Mucosa of gallbladder (tissue), 1 donor: ENCODE measurements at places on chromosomes 5 and 9.

DNA sequence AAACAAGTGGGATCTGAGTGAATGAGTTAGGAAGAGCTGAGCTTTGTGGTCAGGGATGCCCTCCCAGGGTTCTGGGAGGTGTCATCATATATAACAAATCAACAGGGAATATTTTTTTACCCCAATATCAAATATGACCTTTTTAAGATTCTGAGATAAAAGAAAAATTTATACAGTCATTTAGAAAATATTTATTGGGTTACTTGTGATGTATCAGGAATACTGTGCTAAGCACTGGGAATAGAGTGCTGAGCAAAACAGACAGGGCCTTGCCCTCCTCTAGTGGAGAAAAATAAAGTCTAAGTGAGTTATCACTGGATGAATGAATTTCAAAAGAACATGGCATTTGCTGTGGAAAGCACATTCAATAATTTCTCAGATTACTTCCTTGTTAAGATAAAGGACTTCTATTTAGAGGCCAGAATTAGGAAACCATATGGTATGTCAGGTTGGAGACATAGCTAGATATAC lies 102.9 kb downstream of the BOD1 start:
- no peak for DNase-seq

GRCh38 chr5:169216866-169217265 lies 84.1 kb downstream of the SLIT3 start:
- DNase-seq, result no peak

DNA sequence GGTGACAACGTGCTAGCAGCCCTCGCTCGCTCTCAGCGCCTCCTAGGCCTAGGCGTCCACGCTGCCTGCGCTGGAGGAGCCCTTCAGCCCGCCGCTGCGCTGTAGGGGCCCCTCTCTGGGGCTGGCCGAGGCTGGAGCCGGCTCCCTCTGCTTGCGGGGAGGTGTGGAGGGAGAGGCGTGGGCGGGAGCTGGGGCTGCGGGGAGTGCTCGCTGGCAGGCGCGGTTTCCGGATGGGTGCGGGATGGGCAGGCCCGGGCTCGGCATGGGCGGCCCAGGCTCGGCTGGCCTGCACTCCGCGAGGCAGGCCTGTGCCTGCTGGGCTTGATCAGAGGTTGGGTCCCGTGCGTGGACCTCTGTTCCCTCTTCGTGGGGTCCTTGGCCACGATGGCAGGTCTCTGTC lies 472.6 kb downstream of the PRR16 start:
- no peak for DNase-seq

- no peak for DNase-seq
Measured at GRCh38 chr9:100099722-100100042, 639 bp downstream of the INVS start.

DNA sequence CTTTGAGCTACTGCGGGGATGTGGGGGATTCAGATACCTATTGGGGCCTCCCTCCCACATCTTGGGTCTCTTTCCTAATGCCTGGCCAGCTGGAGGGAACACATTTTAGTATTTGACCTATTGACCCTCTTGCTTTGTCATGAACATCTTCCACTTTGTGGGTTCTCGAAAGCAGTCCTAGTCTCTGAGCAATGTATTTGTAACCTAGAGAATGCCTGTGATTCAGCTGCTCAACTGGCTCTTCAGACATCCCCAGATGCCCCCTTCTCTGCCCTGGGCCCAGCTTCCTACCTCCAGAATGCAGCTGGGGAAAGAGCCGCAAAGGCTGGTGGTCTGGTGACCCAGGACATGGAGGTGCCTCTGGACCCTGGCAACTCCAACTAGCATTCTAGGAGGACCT lies 32.2 kb downstream of the APTX start:
- no peak for DNase-seq

DNA sequence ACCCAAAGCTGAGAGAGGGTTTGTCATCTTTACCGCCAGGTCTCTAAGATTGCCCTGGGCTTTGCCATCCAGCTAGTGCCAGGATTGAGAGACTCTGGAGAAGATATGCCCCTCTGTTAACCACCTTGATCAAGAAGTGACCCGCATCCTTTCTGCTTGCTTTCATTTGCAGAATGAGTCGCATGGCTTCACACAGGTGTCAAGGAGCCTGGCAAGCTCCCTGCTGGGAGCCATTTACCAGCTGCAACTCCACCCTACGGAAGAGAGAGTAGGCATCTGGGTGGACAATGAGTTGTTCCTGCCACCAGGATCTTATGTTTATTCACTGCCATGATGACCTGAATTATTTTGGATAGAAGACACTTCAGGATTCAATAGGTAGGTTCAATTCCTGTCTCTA lies 43.0 kb downstream of the HSD17B3 start:
- no peak for DNase-seq

GRCh38 chr5:136750224-136750862 lies 385.0 kb upstream of the TRPC7 start:
- DNase-seq, result no peak

GRCh38 chr5:83526289-83526688 lies 54.7 kb downstream of the VCAN start:
- DNase-seq, result no peak

DNA sequence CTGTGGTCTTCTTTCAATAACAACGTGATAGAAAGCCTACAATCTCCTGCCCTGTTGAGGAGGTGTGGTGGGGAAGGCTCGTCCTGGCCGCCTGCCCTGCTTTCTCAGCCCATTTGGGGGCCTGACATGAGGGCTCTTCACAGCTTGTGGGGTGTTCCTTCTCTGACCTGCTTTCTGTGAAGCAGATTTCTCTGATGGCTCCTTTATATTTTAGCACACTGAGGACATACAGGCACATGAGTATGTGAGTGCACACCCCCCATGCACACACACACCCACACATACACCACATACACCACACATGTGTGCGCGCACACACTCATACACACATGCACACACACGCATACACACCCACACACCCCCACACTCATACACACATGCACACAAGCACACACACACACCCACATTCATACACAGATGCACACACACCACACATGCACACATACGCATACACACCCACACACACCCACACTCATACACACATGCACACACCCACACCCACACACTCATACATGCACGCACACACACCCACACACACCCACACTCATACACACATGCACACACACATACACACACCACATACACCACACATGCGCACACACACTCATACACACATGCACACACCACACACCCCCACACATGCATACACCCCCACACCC lies 117.5 kb downstream of the COL5A1 start:
- no peak for DNase-seq

GRCh38 chr5:111707630-111708164 lies 49.3 kb downstream of the NREP start:
- DNase-seq, result no peak

DNA sequence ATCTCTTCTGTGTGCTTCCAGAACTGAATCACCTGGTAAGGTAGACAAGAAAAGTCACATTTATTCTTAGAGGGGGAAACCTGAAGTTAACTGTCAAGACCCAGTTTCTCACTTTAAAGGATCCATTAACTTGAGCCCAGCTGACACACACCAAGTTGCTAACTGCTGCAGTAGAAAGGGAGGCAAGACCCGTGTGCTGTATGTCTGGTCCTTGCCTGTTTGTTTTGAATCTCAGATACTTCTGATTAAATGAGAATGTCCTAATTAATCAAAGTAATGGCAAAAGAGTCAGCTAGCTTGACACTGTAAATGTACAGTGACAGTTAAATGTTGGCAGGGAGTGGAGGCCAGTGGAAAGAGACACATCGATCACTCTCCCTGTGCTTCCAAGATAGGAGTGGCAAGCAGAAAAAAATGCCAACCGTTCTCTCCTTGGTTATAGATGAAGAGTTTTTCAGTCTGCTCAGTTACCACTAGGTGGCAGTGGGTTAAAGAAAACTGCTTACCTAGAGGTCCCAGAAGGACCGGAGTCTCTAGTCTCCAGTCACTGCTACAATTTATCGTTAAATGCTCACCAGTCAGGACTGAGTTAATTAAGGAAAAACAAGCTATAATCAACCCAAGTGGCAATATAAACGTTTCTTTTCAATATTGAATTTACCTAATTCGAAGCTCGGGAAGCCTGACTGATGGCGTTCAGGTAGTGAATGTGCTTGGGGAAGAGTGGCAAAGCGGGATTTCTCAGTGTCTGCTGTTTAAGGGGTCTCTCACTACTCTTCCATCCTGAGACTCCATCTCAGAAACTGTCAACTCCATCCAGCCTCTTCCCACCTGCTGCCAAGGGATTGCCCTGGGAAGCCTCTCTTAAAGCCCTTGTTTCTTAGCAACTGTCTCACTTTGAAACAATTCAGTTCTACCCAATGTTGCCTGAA lies 18.4 kb downstream of the LSM11 start:
- peak; percentile 69 for DNase-seq

GRCh38 chr5:160280384-160281095 lies 31.8 kb downstream of the CCNJL start:
- DNase-seq, result no peak

- DNase-seq, result no peak
Measured at GRCh38 chr5:97245386-97245785, 62.3 kb upstream of the RIOK2 start.

DNA sequence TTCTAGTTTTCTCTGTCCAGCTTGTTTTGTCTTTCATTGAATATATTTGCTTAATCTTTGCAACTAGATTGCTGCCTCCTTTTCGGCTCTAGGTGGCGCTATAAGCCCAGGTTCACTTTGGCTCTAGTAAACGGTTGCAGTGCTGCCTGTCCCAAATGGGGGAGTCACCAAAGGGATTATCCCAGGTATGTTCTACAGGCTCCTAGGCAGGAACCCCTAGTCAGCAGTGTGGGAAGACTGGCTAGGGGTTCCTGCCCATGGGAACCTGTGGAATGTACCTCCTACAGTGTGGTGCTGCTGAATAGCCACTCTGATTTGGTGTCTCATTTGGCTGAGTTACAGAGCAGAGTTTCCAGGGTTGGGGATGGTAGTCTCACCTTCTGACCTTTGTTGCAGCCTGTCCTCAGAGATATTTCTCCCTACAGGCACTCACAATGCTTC lies 85.2 kb downstream of the ARSB start:
- DNase-seq, result peak; percentile 32

DNA sequence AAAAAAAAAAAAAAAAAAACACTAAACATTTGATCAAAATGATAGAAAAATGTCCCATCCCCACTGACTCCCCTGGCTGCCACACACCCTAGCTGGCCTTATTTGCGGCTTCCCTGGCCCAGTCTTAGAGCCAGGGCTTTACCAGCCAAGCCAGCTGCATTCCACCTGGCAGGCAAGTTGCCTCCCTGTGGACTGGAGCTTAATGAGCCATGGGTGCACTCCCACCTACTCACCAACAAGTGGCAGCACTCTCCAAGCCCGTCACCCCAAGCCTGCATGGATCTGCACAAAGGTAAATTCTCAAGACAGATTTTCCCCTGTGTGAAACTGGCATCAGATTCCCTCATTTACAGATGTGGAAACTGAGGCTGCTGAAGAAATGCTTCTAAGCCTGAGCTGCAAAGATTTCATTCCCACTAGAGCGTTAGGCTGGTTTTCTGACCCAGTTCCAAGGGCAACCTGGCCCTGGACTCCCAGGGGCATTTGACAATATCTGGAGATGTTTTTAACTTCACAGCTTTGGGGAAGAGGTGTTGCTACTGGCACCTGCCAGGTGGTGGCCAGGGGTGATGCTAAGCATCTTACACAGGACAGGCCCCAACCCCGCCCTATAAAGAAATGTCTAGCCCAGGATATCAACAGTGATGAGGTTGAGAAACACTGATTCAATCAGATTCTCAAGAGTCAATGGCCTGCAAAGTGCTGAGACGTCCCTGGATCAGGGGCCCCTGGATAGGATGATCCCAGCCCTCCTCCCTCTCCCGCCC lies 21.9 kb upstream of the VDAC1 start:
- DNase-seq, result peak; percentile 56

GRCh38 chr5:38892363-38892762 lies 46.6 kb downstream of the OSMR start:
- DNase-seq, result no peak

DNA sequence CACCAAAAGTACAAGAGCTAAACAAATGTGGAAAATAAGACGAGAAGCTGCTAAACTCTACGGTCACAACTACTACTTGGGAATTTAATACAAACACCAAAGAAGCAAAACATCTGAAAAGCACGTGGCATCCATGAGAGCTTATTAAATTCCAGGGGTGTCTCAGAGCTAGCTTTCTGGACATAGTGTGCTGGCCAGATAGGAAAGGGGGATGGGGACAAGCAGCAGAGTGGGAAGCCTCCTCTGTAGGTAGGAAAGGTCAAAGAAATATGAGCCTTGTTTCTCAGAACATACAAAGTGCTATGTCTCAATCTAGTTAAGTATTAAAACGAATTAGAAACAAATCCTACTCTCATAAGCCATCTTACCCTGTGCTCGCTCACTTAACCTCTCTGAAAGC lies 51.3 kb upstream of the GOLPH3 start:
- peak; percentile 36 for DNase-seq

- DNase-seq, result no peak
Measured at GRCh38 chr5:106127341-106127781, 1543.4 kb downstream of the EFNA5 start.

DNA sequence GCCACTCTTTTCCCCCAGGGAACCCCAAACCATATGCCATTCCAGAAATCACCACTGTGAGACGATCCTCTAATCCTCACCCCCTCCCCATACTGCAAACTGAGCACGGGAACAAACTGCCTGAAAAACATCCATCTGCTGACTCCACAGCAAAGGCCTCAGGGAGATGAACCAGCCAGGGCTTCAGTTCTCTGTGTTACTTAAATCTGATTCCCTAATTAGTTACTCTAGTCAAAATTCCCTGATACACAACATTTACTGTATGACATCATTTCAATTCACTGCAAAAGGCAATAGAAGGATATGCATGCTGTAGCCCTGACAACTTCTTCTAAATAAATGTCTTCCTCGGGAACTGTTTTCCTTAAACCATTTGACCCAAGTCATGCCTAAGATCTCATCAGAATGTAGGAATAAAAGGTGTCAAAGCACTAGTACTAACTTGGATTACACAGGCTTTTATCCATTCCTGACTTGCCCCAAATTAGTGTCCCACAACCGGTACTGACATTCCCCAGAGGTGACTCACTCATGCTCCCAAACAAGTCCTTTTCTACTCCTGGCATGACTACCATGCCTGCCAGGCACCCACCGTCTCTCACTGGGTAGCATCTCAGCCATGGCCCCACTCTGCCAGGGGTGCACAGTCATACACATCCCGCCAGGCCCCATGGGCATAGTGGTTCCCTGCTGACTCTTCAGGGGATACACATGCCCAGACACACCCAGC lies 35.0 kb downstream of the MTX3 start:
- no peak for DNase-seq
